Eye (tissue), 1 donor: ENCODE measurements at places on chromosomes 7 and 10.

GRCh38 chr7:9242636-9243035 is 809.2 kb downstream of the NXPH1 start:
- no peak for DNase-seq

- DNase-seq = no peak
Measured at GRCh38 chr7:139099172-139099947, 10.2 kb downstream of the ZC3HAV1 start.

DNA sequence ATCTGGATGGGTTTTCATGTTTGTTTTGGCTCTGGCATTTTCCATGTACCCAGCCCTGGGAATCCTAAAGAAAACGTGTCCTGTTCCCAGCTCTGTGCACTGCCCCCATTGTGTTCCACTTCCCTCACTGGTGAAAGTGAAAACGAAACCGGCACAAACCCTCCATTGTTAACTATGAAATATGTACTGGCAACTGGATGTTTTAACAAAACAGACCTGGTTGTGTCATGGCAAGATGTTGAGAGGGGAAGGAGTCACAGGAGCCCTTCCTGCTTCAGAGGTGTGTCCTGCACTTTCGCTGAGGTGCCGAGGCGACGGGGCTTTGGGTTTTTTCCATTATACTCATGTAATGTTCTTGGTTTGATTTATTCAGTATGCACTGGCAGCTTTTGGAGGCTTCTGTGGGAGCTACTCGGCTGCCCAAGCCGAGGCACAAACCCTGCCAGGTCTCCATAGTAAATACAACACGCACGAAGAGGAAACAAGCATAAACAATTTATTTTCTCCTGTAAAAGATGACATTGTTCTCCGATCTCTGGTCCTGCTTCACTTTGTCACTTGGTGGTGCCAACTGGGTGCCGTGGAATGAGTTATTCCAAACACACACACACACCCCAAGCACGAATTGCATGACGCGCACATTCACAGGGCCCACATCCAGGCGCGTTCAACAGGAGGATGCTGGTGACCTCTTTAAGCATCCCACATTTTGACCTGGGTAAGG is 118.2 kb downstream of the CDK6 start:
- DNase-seq = no peak

- no peak for DNase-seq
Measured at GRCh38 chr7:19939746-19940145, 166.3 kb upstream of the TMEM196 start.

DNA sequence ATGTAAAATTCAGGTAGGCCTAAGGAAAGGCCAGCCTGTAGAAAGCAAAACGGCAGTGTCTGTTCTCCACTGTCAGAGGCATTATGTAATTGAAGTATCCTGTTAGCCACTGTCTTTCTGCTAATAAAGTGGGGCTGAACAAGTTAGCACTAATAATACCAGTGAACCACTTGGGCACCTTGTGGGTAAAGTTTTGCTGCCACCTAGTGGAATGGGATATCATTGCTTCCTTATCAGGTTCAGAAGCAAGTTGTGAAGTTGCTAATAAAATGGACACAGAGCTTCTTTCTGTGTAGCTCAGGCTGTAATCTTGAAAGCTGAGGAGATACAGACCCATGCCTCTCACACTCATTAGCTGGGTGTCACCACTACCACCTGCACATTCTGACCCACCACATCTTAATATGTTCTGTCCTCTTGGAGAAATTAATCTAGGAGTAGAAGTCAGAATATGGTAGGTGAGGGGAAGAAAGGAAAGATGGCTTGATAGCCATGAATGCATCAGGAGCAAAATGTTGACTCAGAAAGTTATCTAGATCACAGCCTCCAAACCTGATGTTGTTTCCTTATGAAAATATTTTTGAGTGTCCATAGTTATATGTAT is 175.1 kb downstream of the SEPTIN7 start:
- DNase-seq = peak; percentile 92

GRCh38 chr7:134114992-134115391 is 12.1 kb upstream of the LRGUK start:
- DNase-seq = no peak

DNA sequence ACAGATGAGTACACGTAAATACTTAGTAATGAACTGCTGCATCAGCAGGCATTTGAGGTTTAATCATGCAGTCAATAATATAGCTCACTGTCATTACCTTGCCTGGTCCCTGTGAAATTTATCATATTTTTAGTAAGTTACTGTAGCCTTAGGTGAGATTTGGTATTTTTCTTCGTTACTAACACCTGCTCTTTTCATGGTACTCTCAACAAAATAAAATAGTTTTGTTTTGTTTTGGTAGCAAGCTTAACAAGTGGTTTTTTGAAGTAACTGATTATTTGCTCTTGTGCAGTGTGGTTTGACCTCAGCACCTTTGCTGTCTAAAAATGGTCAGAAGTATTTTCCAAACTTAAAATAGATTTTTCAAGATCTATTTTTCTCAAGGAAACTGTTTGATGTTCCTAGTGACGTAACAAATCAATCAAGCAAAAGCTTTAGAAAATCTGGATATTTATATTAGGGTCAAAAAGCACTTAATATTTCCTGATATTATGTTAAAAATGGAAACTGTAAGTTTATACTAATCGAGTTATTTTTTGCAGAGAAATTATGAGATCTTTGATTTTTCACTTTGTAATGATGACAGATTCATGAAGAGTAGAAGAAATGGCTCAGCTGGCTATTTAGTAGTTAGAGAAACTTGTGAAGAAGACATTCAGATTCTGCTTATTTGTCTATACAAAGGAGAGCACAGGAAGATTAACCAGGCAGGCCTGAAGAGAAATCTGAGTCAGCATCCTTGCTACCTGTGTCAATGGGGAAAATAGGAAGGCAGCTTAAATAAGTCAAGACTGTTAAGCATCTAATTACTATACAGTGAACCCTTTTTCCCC is 21.0 kb upstream of the RPA3 start:
- no peak for DNase-seq

DNA sequence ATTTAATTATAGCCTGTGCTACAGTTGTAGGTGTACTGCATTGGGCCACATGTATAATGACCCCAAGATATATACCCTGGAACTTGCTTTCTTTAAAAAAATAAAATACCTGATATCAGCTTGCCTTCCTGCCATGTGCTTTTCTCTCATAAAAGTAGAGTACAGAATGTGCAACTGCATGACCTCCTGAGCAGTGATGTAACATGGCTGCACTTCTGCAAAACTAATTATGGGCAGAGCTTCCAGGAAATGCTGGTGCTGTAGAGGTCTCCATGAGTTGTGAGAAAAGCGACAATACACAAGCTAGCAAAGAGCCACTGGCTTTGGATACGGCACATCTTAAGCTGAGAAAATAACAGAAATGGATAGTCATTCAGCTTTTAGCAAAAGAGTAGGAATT is 6.5 kb upstream of the ERLIN1 start:
- no peak for DNase-seq

DNA sequence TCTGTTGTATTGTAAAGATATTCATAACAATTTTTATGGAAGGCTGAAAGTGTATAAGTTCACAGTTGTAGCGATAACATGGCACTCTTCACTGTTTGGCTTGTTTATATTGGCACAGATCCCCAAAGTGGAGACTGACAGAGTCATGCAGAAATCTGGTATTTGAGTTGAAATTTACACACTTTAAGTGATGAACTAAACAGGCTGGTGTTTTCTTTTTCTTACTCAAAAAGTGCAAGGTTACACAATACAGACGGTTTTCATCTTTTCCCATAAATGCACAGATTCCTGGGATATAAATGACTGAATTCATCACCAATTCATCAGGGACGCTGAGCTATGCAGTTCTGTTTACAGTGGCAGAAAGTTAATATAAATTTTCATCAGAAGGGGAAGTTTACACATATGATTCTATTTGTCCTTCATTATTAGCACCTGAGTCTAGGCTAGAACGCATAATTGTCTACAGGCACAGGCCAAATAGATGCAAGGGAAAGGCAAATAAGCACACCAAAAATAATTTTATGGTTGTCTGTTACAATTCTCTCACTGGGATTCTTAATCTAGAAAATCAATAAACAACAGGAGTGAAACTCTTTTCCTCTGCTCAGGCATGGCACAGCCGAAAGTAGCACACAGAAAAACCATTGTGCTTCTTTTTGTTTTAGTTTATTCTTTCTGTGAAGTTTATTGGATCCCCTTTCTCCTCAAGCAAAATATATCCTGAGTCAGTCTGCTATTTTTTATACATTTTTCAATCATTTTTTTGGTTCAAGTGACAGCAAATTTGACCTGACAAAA is 88.0 kb downstream of the FOXP2 start:
- peak; percentile 72 for DNase-seq

DNA sequence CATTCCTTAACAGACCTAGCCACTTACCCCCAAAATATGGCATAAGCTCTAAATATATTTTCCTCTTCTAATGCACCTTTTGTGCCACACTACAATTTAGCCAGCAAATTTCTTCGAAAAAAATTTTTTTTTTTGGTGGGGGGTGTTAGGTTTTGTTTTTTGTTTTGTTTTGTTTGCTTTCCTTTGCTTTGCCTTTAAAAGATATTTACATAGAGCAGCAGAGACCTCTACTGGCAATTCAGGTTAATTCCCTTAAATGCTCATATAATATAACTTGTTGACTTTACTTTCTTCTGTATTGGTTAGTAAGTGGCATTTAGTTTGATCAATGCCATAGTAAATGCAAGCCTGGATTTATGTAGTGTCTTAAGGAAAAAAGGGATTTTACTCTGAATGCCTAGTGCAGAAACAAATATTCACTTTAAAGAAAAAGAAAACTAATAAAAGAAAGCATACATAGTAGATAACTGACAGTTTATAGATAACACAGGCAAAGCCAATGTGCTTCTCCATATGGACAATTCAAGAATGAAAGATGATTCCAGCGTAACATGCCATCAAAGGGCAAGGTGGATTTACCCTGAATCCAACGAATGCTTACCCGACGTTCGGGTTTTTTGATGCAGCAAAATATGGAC is 1250.6 kb downstream of the GATA3 start:
- peak; percentile 63 for DNase-seq

DNA sequence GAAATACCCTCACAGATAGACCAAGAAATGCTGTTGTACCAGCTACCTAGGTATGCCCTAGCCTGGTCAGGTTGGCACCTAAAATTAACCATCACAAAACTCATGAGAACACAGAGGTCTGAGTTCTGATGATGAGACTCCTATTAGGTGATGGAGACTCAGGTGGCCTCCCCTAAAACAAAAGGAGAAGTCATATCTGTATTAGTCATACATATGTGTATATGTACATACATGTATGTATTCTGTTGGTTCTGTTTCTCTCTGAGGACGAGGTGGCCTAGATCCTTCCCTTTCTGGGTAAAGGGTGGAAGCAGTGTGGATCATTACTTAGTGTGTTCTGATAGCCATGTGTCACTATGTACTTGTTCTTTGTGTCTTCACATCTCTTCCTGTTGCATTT is 207.2 kb upstream of the PRSS1 start:
- DNase-seq = no peak

DNA sequence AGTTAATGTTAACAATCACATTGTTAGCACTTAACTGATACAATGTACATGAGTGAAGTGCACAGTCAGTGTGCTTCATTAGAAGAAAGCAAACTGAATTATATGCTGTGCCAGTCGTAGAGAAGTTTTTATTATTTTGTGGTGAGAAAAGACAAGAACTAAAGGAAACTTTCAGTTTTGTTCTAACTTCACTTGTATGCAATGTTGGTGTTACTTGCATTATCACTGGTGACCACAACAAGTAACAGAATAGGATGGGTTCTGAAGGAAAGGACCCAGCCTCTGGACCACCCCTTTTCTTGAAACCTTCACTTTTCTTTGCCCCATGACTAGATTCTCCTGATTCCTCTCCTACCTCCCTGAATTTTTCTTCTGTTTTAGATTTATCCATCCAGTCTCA is 123.3 kb upstream of the GAD2 start:
- DNase-seq = no peak

GRCh38 chr7:157337316-157338149 is 729 bp downstream of the DNAJB6 start:
- peak; percentile 72 for DNase-seq

- no peak for DNase-seq
Measured at GRCh38 chr7:132154248-132154647, 422.0 kb downstream of the PLXNA4 start.

GRCh38 chr7:129298268-129298893 is 73.6 kb downstream of the AHCYL2 start:
- peak; percentile 77 for DNase-seq
